ENCODE measurements at places on chromosomes 13 and 19.

- no peak for DNase-seq
These were observed 17.0 kb downstream of the SUGT1 start for GRCh38 chr13:52669677-52670076.

DNA sequence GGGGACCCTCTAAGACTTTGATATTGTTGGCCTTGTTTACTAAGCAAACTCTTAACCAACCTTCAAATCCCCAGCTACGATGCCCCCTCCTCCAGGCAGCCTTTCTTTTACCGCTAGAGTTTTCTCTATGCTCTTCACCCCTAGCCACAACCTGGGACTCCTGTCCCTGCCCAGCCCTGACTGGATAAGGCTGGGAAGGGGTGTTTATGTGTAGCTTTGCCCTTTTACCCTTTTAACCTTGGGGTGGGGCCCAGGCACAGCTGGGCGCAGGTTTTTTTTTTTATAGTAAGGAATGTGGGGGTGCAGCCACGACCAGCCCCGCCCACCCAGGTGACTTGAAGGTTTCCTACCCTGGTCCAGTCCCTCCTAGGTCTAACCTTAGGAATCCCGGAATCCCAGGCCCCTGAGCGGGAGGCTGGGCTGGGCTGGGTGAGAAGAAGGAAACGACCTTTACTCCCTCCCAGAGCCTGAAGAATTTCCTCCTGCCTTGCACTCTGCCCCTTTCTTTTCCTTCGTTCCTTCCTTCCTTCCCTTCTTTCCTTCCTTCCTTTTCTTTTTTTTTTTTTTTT lies 12.2 kb downstream of the TJP3 start:
- no peak for DNase-seq

GRCh38 chr13:29059800-29060199 lies 239.7 kb downstream of the MTUS2 start:
- DNase-seq: no peak

DNA sequence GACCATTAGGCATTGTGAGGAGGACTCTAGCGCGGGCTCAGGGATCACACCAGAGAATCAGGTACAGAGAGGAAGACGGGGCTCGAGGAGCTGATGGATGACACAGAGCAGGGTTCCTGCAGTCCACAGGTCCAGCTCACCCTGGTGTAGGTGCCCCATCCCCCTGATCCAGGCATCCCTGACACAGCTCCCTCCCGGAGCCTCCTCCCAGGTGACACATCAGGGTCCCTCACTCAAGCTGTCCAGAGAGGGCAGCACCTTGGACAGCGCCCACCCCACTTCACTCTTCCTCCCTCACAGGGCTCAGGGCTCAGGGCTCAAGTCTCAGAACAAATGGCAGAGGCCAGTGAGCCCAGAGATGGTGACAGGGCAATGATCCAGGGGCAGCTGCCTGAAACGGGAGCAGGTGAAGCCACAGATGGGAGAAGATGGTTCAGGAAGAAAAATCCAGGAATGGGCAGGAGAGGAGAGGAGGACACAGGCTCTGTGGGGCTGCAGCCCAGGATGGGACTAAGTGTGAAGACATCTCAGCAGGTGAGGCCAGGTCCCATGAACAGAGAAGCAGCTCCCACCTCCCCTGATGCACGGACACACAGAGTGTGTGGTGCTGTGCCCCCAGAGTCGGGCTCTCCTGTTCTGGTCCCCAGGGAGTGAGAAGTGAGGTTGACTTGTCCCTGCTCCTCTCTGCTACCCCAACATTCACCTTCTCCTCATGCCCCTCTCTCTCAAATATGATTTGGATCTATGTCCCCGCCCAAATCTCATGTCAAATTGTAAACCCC lies 2.8 kb upstream of the CEACAM5 start:
- no peak for DNase-seq

DNA sequence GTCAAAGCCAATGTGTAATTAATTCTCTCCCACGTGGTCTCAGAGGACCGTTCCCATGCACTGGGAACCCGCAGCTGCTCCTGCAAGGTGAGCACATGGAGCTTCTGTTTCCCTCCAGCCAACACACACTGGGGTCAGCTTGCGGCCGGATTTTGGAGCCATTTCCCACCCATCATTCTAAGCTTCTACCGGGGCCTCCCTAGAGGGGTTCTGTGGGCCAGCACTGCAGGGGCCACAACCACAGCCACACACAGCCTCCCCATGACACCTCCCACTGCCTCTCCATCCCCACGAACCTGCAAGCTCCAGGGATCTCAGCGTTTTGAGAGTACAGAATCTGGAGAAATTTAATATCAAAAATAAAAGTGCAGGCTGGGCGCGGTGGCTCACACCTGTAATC lies 120.7 kb upstream of the SOX1 start:
- no peak for DNase-seq

- no peak for DNase-seq
These were observed 7.7 kb downstream of the DZIP1 start for GRCh38 chr13:95636853-95637252.

DNA sequence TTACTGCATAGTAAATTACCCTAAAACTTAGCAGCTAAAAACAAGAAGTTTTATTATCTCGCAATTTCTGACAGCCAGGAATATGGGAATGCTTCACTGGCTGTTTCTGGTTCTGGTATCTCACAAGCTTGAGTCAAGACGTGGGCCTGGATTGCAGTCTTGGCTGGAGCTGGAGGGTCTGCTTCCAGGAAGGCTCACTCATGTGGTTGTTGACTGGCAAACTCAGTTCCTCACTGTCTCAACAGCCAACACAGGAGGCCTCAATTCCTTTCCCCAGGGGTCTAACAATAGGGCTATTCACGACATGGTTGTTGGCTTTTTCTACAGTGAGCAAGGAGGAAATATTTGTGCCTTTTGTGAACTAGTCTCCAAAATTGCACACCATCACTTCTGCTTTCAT lies 146.3 kb downstream of the GPC5 start:
- no peak for DNase-seq

GRCh38 chr19:33510462-33511194 lies 11.0 kb downstream of the PEPD start:
- no peak for DNase-seq

DNA sequence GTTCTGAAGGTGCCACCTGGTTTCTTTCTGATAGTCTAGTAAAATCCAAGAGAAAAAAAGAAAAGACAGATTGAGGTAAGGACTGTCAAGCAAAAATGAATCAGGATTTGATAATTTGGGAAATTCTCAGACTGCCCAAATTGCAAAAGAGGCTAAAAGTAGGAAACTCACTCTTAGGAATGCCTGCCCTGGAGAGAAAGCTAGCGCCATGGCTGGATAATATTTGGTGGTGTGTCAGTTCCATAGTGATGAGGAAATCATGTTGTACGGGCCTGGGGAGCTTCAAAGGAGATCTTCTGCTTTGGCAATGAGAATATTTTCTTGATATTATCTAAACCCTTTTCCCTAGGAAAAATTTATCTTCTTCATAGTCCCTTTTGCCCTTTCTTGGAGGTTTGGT lies 1008.1 kb upstream of the SLC10A2 start:
- DNase-seq: no peak

GRCh38 chr19:4970558-4971423 lies 1.9 kb downstream of the KDM4B start:
- DNase-seq: no peak

- no peak for DNase-seq
These were observed 48.8 kb upstream of the NPAS1 start for GRCh38 chr19:46970815-46971214.

- DNase-seq: no peak
These were observed 28.0 kb downstream of the AKT2 start for GRCh38 chr19:40257096-40257517.

- no peak for DNase-seq
These were observed 6.3 kb upstream of the POU4F1 start for GRCh38 chr13:78609464-78610205.

DNA sequence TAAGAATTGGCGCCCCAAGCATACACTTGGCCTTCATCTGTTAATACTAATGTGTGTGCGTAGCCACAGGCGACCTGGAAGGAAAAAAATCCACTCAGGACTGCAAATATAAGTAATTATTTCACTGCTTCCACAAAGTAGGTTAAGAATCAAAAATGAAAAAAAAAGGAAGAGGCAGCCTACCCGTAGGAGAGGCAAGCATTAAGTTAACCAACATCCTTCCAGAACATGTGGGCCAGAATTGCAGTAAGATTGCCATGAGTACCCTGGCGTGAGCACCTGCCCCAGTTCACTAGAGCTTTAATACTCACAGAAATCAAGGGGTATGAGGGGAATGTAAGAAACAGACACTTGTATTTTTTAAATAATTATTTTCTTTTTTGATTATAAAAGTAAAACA lies 22.2 kb downstream of the RCBTB2 start:
- no peak for DNase-seq

DNA sequence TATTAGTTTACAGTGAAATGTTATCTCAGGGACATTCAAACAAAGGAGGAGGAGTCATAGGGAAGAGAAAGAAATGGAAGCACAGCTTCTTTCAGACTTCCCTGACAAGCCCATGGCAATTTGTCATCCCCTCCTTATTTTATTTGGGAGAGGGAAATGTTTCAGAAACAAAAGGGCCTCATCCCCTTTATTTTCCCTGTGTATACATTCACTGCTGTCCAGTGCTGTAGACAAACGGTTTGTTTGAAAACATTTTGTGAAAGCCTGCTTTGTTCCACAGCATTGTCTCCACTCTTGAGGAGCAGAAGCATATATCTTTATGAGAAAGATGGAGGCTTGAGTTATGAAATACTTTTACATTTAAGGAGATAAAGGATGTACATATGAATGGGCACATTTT lies 12.3 kb downstream of the ZNF460 start:
- DNase-seq: no peak

- DNase-seq: no peak
These were observed 6.2 kb downstream of the NDUFA11 start for GRCh38 chr19:5897189-5897969.

DNA sequence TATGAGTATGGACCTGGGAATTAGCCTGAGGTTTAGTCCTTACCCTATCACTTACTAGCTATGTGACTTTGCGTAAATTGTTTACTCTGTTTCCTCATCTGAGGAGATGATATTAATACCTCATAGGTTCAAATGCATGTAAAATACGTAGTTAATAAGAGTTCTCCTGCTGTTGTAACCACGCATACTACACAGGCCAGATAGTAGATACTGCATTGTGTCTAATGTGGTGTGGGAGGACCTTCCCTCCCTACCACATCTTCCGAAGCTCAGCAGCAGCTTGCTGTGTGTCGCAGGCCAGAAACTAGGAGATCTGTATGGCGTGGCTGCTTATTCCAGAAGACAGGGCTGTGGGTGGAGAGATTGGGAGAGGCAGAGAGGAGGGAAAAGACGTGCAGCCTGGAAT lies 23.0 kb downstream of the GTF2F2 start:
- no peak for DNase-seq

- DNase-seq: no peak
These were observed 14.4 kb downstream of the ARHGAP35 start for GRCh38 chr19:46875234-46875633.

- DNase-seq: no peak
These were observed 243.5 kb downstream of the SUCLA2 start for GRCh38 chr13:47757466-47758080.

GRCh38 chr13:97385854-97386253 lies 48.1 kb upstream of the RAP2A start:
- no peak for DNase-seq

DNA sequence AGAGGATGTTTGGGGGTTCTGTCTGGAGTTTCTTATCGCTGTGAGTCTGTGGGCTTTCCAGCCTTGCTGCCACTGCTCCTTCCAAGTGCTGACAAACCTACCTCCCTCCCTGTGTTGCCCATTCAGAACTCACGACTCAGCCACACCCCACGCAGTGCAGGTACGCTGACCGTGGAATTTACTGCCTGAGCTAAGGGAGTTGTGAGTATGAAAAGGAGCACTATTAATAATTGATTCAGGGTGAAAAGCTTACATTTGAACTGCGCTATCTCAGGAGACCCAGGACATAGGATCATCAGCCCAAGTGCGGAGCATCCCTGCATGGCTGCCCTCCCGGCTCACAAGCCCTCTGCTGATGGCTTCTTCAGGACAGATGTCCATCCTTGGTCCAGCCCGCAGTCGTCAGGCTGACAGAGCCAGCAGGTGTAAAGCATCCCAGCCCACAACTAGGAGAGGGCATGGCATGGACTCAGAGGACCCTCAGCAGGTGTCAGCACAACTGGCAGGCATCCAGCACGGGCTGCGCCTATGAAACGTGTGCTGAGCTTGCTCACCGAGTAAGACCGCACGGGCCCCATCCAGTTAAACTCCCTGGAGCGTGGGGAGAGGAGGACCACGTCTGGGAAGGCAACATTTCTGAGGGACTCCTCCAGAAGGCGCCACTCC lies 244.0 kb downstream of the COL4A1 start:
- no peak for DNase-seq

- DNase-seq: no peak
These were observed at the start of the genes OR7A5 and OR7C1 for GRCh38 chr19:14835011-14835410. OR7A5 (minus strand) TSS chr19:14835185; CDS start chr19:14828241, 6,944 bp downstream. OR7C1 (minus strand) TSS chr19:14835185; CDS start chr19:14800136, 35,049 bp downstream.

GRCh38 chr13:113921763-113922162 lies 52.1 kb downstream of the C13orf46 start:
- DNase-seq: no peak

DNA sequence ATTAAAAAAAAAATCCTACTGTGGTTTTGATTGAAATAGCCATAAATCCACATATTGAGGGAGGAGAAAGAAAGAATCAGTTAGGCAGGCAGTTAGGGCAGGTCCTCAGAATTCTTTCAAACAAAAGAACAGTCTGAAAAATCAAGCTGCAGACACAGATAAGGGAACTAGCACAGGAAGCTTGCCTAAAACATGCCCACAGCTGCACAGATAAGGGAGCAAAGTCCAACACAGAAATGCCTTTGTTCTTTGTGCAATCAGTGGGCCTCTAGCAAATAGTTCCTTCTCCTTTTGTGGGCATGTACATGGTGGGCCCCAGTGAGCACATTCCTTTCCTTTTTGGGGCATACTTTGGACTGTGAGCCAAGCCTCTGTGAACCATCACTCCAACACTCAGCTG lies 42.7 kb downstream of the UTP14C start:
- no peak for DNase-seq

DNA sequence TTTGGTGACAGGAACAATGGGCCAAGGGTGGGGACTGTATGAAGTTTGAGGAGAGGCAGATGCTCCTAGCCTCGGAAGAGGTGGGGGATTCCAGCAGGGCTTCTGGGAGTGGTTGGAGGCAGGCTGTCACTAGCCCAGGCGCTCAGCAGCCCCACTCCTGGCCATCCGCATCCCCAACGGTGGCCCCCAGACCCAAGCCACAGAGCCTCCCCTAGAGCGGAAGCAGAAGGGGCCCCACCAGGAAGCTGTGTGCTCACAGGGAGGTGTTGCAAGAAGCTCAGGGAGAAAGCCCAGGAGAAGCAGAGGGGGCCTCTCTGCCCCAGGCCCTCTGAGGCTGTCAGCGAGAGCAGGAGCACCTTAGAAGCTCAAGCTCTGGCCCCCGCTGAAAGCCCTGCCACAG lies 8.3 kb downstream of the PRAM1 start:
- no peak for DNase-seq

DNA sequence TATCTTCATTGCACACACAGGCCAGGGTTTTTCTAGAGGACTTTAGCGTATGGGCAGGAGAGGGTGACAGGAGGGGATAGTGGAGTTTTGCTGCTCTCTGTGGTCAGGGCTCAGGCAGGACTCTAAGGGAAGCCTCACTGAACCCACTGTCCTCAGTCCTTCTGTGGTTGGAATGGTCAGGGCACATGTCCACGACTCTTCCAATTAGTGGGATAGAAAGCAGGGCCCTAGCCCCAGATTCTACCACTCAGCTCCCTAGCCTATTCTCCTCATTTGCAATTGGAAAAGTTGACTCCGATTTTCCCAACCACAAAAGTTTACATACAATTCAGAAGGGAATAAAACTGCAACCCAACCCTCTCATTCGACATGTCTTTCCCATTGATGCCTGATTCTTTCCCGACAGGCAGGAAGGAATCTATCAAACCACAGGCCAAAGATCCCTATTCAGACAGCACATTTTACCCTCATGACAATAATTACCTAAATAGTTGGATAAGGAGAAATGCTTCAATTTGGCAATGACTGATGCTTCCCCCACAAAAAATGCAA lies 38.2 kb downstream of the TGDS start:
- no peak for DNase-seq
